A673 (cell line): ENCODE measurements at places on chromosomes 6 and 20. TPM values are rescaled to one million over a fixed set of nuclear protein-coding genes. Genes with fewer than 3 reads are reported as not detected.
A peak's percentile ranks its signal among the peaks of the same experiment; 100 is the strongest.

DNA sequence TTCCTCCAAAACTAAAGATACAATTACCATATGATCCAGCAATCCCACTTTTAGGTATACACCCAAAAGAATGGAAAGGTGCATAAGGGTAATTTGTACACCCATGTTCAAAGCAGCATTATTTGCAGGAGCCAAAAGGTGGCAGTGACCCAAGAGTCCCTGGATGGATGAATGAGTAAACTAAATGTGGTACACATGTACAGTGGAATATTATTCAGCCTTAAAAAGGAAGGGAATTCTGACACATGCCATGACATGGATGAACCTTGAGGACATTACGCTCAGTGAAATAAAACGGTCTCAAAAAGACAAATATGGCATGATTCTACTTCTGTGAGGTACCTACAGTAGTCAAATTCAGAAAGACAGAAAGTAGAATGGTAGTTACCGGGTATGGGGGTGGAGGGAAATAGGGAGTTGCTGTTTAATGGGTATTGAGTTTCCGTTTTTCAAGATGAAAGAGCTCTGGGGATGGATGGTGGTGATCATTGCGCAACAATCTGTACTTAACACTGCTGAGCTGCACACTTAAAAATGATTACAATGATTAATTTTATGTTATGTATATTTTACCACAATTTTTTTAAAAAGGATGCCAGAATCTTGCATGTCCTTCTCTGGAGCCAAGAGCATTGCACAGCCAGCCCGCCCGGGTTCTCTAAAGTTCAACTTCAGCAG is 518.9 kb upstream of the JARID2 start:
- no peak for DNase-seq

- peak; percentile 53 for DNase-seq
Measured at GRCh38 chr6:71489736-71490135, 201.1 kb downstream of the OGFRL1 start.

C6orf163 gene
- 2.1 TPM in 2 replicates for total RNA-seq

- DNase-seq, result no peak
Measured at GRCh38 chr6:90870561-90870960, 283.7 kb upstream of the MAP3K7 start.

DNA sequence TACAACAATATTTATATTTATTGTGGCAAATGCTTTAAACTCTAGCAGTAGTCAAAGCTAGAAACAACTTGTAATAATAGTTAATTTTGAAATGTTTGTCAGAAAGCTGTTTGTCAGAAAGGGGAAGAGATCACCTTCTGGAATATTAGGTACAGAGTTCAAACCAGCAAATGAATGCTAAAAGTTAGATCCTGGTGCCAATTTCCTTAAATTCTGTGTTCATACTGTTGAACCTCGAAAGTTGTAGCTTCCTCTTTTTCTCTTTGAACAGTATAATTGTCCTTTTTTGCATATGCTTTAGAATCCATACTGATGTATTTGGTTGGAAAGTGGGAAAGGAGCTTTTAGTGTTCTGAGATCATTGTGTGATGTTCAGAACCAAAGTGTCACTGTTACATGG is 22.4 kb downstream of the ITCH start:
- no peak for DNase-seq

SYCP2 gene
- total RNA-seq, result 0.37 and 0.88 TPM in 2 replicates

- DNase-seq, result no peak
Measured at GRCh38 chr6:88166493-88167351, 575 bp upstream of the CNR1 start.

DNA sequence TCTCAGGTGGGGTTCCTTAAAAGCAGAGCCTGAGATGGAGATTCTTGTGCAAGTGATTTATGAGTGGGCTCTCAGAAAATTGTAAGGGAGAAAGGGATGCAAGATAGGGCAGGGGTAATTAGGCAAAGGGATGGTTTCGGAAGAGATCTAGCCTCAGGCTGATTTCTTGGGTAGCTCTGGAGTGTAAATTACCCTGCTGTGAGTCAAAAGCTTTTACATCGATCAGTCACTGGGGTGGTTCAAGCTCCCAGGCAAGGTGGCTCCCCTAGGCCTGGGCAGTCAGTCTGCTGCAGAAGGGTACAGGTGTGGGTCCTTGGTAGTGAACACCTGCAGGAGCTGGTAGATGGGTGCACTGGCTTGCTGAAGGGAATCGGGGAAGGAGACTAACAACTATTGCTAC is 11.1 kb upstream of the PM20D2 start:
- no peak for DNase-seq

GRCh38 chr20:8260837-8261251 is 128.8 kb downstream of the PLCB1 start:
- no peak for DNase-seq

- no peak for DNase-seq
Measured at GRCh38 chr6:90978046-90978445, 391.2 kb upstream of the MAP3K7 start.

GRCh38 chr6:89251170-89251569 is 34.0 kb upstream of the GABRR1 start:
- DNase-seq, result no peak

- DNase-seq, result peak; percentile 57
Measured at GRCh38 chr6:101397199-101397598, 3.7 kb downstream of the GRIK2 start.

DNA sequence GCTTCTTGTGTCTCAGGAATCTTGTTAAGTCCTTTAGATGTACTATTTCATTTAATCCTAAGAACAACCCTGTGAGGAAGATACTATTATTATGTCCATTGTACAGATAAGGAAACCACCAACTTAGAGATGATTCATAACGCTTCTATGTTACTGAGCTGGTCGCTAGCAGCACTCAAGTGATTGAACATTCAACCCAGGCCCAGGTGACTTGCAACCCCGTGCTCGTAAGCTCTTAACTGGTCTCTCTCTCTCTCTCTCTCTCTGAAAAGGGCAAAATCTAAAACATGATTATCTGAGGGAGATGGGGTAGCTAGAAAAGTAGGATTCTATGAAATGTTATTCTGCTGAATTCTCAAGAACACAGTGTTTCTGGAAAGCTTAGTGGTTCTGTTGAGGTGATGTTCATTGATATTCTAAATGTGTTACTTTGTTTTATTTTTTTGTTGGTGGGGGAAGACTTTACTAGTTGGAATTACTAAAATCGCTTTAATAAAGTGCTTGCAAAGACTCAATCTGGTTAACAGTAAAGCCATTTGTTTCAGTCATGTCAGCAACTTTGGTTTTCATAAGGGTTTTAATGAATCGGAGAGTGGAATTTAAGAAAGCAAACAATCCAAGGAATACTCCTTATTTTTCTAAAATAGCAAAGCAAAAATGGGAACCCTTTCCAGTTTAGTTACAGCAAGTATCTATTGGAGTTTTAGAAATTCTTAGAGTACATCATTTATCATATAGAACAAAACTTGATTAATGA is 265.0 kb upstream of the TAB2 start:
- DNase-seq, result no peak

DNA sequence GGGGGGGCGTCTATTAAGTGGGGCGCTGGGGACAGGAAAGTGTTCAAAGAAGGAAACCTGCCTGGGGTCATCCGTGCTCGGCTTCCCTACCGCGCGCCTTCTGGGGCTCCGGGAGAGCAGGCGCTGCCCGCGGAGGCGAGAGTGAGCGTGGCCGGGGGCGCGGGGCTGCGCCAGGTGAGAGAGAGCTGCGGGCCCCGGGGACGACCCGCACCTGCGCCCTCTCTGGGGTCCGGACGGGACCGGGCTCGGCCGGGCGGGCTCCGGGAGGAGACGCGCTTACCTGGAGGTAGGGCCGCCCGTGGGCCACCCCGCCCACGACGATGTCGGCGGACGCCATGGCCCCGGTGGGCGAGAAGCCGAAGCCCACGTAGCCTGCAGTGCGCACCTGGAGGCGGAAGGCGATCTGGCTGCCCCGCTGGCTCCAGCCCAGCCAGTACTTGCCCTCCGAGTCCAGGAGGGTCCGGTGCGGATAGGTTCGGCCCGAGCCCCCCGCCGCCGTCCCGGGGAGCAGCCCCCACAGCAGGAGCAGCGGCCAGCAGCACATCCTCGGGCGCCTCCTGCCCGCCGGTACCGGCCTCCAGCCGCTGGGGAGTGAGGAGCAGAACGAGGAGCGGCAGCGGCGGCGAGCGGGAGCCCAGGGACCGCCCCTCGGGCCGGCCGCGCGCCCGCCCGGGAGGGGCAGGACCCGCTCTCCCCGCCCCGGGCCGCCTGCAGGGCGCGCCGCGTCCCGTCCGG is at the start of gene MOXD1:
TSS of gene MOXD1 (minus strand) at position 593 of the 735 bp plus-strand sequence. CDS start at position 544, 49 bp downstream.
- no peak for DNase-seq

ME1 gene
- 78.3 and 78.8 TPM in 2 replicates for total RNA-seq

PRND gene
- 0.09 TPM in 1 of 2 replicates, not detected in the other for total RNA-seq

PSMG4 gene
- total RNA-seq, result 34.4 and 40.8 TPM in 2 replicates

GRCh38 chr6:145865175-145865574 is 50.6 kb upstream of the FBXO30 start:
- DNase-seq, result no peak

RRAGD gene
- 9.5 and 10.6 TPM in 2 replicates for total RNA-seq

DNA sequence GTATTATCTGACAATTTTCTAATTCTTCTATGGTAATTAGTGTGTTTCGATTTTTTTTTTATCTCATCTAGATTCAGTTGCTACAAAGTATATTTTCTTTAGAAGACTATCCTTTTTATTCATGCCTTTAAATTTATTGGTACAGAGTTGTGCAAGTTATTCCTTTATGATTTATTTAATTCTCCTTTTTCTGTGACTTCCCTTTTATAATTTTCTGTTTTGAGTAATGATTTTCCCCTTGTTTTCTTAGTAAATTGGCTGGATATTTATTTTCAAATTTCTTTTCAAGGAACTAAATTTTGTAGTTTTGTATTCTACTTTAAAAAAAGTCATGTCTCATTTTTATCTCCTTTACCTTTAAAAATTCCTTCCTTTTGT is 2.4 kb upstream of the IL22RA2 start:
- DNase-seq, result no peak

CDK5RAP1 gene
- total RNA-seq, result 52.7 and 62.1 TPM in 2 replicates

GRCh38 chr6:127554435-127555006 is 22.5 kb upstream of the C6orf58 start:
- peak; percentile 61 for DNase-seq

- DNase-seq, result no peak
Measured at GRCh38 chr20:56453352-56453751, 15.1 kb upstream of the RTF2 start.

DNA sequence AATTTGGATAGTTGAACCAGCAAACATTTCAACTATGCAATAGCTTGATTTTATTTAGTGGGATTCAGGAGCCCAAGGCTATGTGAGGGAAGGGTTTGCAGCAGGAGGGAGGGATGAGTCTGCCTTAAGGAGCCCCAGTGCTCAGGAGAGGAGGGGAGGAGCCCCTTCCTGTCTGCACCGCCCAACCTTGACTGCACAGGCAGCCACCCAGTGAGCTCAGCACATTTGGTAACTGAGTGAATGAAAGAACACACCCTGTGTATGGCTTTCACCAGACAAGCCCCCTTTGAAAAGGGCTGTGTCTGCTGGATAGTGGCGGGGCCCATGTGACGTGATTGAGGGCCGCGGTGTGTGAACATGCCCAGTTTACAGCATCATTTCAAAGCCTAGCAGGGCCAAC is 17.0 kb downstream of the DACT2 start:
- DNase-seq, result peak; percentile 93
